Activated naive CD8-positive, alpha-beta T cell treated with anti-CD3 and anti-CD28 coated beads, Interleukin-2, amount 50 U/mL, for 16 hours (primary cell): ENCODE measurements at places on chromosomes 2 and 18.

DNA sequence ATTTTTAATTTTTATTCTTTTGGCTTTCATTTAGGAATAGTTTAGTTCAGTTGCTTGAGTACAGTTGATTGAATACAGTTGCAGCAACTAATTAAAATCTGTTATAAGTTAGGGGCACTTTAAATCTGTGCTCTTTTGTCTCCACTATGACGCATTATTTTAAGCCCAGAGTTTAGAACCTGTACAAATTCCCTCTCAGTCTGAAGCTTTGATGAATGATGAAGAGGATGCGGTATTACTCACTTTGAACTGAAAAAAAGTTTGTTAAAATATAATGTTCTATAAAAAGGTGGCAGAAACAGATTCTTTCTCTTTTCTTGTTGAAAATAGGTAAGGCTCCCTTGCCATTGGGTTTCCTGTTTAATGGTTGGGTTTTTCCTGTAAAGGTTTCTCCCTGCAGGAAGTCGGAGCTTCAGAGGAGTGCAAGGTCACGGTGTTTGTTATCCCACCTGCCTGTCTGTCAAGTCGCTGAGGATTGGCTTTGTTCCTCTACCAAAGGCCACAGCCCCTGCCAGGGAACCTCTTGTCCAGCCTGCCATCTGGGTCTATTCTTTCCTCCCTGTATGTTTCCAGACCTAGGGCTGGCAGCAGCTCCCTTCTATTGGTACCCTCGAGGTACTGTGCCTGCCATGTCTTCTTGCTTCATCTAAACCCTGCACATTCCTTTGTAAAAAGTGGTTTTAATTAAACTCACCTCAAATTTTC is 43.8 kb upstream of the FN1 start:
- no peak for DNase-seq

- DNase-seq, result no peak
Measured at GRCh38 chr2:2919574-2920365, 457.8 kb downstream of the EIPR1 start.

DNA sequence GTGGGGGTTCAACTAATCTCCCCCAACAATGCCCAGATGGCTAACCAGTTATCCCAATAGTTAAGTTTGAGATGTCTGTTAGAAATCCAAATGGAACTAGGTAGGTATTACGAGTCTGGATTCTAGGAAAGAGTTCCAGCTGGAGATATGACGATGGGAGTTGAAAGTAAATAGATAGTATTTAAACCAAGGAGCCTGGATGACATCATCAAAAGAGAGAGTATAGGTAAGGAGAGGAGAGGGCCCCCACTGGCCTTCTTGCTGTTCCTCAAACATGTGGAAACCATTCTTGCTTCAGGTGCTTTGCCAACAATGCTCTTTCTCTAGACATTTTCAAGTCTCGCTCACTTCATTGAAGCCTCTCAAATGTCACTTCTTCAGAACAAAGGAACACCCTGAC is 26.0 kb upstream of the PAIP2B start:
- no peak for DNase-seq

- DNase-seq, result no peak
Measured at GRCh38 chr18:26468931-26469340, 79.4 kb downstream of the KCTD1 start.

DNA sequence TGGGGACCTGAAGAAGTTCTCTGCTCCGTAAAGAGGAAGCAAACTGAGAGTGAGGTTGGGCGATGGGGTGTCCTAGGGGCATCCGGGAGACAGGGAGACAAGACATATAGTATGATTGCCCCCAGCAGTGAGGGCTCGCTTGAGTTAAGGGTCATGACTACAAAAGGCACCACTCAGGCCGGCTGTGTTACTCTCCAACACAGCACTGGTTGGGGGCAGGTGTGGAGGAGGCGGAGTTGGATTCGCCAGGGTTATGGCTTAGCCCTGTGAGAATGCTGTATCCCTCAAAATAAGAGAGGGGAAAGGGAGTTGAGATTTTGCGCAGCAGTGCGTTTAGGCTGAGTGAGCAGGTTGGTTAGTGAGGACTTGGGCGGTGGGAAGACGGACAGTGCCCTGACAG is 12.0 kb downstream of the DYSF start:
- no peak for DNase-seq

GRCh38 chr18:79677221-79677620 is 2.4 kb upstream of the CTDP1 start:
- DNase-seq, result no peak

GRCh38 chr2:133072837-133073694 is 403.1 kb upstream of the LYPD1 start:
- DNase-seq, result no peak
